ENCODE measurements at places on chromosomes 4 and X.

DNA sequence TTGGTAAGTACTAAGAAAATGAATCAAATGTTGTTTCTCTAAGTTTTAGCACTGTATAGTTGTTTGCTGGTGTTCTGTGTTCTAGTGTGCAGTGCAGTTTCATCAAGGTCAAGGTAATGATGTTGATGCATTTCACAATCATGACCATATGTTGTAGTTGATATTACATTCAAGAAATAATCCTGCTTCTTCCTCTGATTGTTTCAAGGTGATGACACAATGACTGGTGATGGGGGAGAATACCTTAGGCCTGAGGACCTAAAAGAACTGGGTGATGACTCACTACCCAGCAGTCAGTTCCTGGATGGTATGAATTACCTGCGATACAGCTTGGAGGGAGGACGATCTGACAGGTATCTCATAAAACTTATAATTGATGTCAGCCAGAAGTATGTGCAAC, 261.6 kb downstream of the ANK2 start:
- DNase-seq, result no peak

GRCh38 chrX:7412840-7413239, 264.9 kb upstream of the PUDP start:
- DNase-seq, result no peak

- no peak for DNase-seq
These were observed 1274.7 kb upstream of the PABPC4L start for GRCh38 chr4:135476272-135476671.

DNA sequence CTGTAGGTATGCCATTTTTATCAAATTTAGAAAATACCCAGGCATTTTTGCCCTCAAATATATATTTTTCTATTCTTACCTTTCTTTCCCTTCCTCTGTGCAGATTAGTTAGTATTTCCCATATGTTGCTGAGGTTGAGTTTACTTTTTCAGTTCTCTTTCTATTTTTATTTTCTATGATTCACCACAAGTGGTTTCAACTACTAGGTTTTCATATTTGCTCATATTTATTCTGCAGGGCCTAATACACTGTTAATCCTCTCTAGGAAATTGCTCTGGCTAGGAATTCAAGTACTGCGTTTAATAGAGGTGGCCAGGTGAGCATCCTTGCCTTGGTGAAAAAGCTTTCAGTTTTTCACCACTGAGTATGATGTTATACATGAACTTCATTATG, 1535.3 kb upstream of the PCDH10 start:
- no peak for DNase-seq

DNA sequence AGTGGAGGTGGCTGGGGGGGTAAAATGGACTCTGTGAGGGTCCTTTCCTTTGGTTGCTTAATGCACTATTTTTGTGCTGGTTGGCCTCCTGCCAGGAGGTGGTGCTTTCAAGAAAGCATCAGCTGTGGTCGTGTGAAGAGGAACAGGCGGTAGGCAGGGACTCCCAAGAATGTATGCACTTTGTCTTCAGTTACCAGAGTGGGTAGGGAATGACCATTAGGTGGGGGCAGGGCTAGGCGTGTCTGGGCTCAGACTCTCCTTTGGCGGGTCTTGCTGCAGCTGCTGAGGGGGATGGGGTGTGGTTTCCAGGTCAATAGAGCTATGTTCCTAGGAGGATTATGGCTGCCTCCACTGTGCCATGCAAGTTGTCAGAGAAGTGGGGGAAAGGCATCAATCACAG, 509.0 kb downstream of the PCDH19 start:
- DNase-seq, result no peak

- DNase-seq, result no peak
These were observed 17.1 kb upstream of the PDE6B start for GRCh38 chr4:608236-608635.

DNA sequence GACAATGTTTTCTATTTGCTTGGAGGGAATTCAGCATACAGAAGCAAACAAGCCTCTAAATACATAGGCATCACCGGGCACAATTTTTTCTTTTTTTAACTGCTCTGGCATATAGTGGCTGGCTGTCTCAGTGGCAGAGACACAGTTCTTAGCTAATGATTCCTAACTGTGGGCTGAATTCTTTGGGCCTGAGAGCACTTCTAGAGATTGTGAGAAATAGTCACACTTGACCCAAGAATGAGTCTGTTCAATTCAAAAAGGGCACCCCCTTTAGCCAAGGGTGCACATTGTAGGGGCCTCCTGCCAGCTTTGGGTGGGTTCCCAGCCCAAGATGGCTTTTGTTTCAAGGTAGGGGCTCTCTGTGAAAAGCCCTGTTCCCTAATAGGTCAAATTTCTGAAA, 345.7 kb downstream of the ARHGAP10 start:
- DNase-seq, result no peak

DNA sequence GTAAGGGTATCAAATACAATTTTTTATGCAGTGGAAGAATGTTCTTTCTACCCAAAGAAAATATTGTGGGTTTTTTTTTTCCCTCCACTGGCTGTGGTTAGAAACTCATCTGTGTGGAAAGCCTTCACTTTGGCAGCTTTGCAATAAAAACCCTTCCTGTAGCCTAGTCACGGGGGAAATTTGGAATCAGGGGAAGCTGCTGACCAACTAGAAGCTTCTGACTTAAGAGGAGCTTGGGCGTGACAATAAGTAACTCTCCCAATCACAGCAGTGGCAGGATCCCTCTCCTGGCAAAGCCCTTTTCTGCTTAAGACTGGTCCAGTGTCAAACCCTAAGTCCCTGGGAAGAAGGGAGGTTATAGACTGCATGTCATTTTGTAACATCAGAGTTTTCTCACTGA, 87.9 kb downstream of the LRRC66 start:
- no peak for DNase-seq

GRCh38 chrX:112677167-112677566, 2.6 kb downstream of the LHFPL1 start:
- no peak for DNase-seq

DNA sequence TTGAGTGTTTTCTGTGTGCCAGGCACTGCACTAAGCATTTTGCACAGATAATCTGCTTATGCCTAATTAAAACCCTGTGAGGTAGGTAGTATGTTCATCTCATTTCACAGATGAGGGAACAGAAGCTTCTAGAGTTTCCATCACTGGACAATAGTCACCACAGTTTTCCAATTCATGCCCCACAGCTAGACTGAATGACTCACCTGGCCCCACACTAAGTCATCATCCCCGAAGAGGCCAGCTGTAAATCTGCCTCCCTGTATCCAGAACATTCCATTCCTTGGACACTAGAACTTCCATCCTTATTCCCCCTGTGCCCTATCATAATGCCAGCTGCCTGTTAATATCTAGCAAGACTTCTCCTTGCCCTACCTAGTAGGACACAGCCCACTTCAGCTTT, 40.9 kb upstream of the NYX start:
- no peak for DNase-seq

All from HS-5 (cell line).